ENCODE measurements at places on chromosomes 4 and X.

DNA sequence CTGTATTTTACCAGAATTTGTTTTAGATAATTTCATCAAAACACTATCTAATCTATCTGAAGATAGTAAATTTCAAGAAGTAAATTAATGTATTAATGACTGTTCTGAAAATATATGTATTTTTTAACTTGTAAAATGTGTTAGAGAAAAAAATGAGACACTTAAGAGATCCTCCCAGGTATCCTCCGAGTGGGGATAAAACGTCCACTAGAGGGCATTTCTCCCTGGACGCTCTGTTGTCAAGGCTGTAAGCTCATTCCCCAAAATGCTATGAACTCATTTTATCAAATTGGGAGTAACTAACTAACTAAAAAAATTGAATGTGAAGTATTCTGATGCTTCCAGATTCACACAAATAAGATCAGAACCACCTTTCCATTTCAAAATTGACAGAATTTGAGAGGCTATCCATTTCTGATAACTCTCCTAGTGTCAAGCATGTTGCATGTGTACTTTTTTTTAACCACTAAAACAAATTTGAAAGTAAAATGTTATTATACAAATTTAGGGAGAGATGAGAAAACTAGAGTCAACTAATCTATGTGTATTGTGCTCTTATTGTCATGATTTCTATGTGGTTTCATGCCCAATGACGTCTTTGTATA lies 337.3 kb upstream of the HS3ST1 start:
- DNase-seq: no peak

DNA sequence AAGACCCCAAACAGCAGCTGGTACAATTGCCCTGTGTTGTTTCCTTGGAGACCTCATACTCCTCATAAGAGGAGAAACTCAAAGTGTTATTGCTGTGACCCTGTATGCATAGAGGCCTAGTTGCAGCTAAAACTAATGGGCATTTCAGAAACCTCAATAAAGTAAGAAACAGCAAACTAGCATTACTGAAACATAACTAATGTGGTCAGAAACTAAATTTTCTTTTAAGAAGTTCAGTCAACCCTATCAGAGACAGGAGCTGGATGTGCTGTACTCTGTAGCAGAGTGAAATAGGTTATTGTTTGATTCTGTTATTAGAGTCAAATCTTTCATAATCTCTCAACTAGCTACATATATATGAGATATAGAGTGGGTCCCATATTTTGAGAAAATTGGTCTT lies 257.5 kb upstream of the IRS4 start:
- no peak for DNase-seq

GRCh38 chr4:47462799-47463234 lies 685 bp downstream of the COMMD8 start:
- DNase-seq: no peak

GRCh38 chr4:80243274-80244018 lies 23.0 kb upstream of the FGF5 start:
- no peak for DNase-seq

GRCh38 chr4:8731364-8731763 lies 138.8 kb downstream of the CPZ start:
- no peak for DNase-seq

DNA sequence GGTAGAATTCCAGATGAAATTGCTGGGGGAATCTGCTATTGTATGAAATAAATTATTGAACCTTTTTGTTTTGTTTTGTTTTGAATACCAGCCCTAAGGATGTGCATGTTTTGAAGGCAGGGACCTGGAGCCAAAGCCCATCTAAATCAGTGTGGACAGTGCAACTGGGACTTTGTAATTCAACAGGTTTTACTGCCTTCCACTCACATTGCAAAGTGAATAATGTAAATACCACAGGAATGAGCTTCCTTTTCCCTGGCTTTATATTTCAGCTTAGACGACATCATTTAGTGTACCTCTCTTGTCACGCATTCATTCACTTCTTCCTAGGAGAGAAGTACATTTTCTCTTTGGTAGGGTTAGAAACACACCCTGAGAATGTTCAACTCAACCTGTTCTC lies 795.0 kb downstream of the CENPC start:
- no peak for DNase-seq

DNA sequence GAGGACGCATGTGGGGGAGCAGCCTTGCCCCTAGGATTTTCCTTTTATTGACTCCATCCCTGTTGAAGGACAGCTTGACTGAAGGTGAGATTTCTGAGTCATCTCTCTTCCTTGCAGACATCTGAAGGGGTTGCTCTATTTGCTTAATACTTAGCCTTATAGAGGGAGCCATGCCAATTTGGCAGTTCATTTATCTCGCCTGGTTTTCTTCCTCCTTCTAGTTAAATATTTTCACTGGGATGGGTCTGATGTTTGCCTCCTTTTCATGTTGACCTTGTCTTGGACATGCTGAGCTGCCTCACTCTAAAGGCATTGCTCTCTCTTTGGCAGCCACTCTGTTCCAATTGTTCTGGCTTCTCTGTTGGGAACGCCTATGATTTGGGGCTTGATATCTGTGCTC lies 151.0 kb upstream of the PSAPL1 start:
- no peak for DNase-seq

GRCh38 chr4:1770245-1770644 lies 22.8 kb upstream of the FGFR3 start:
- DNase-seq: peak; percentile 60

DNA sequence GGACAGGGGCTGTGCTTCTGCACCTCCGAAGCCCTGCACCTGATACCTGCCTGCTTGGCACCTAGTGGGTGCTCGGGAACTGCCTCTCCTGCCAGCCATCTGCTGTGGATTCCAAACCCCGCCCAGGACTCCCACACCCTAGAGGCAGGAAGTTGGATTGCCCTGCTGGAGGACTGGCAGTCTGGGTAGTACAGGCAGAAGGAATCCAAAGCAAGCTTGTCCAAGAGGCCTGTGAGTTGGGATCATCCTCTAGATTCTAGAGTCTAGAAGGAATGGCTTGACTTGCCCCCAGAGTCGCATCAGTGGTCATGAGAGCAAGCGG lies 64.6 kb upstream of the MTM1 start:
- DNase-seq: no peak

GRCh38 chr4:5750052-5750945 lies 39.3 kb downstream of the EVC start:
- DNase-seq: no peak

DNA sequence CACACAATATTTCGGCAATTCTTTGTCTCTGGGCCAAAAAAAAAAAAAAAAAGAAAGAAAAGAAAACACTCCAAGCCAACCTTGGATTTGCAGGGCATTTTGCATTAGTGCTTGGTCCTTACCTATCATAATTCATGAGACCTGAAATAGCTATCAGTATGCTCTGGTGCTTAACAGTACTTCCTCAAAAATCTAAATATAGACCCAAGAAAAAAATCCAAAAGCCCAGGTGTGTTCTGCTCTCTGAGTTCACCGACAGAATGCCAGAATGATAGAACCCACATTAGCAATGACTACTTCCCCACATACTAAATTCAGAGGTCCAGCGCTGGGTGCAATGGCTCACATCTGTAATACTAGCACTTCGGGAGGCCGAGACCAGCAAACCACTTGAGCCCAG lies 42.9 kb downstream of the ABCG2 start:
- DNase-seq: no peak

DNA sequence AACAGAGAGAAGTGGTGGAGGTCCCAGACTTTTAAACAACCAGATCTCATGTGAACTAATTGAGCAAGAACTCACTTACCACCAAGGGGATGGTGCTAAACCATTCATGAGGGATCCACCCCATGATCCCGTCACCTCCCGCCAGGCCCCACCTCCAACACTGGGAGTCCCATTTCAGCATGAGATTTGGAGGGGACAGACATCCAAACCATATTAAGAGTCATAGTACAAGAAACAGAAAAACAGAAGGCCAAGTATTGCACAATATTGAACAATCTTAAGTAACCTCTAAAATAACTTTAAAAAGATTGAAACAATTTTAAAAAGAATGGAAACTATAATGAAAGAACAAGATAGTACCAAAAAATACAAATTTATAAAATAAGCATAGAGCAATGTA lies 110.0 kb downstream of the CBR4 start:
- no peak for DNase-seq

DNA sequence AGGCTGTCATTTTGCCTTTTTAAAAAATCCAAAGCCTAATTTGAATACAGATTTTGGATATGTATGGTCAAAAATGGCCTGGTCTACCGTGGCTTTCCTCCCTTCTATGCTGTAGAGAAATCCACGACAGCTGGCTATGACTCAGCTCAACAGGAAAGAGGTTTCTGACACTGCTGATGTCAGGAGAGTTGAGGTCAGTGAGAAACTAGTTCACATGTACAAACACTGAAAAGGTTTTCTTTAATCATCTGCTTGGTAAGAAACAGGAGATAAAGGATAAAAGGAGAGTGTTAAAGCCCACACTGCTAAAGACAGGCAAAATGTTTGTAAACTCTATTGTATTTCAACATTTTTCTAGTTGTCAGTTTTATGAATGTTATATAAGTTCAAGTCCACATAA lies 113.9 kb downstream of the NYX start:
- DNase-seq: no peak

DNA sequence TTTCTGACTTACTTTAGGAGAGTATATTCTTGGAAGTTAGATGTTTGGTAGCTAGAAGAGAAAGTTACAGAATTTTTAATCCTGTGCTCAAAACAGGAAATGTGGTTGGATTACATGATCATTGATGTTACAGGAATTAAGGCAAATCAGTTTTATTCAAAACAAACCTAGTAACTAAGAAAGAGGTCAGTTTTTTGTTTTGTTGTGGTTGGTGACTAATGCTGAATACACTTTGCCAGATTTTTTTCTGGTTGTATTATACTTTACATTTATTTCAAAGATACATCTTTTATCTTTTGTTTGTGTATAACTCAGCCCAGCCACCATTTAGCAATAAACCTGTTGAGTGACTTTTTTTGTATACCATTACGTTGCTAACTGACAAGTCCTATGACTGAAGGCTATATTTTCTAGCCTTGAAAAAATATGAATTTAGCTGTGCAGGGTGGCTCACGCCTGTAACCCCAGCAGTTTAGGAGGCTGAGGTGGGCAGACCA lies 116.7 kb downstream of the KLHL8 start:
- DNase-seq: no peak

DNA sequence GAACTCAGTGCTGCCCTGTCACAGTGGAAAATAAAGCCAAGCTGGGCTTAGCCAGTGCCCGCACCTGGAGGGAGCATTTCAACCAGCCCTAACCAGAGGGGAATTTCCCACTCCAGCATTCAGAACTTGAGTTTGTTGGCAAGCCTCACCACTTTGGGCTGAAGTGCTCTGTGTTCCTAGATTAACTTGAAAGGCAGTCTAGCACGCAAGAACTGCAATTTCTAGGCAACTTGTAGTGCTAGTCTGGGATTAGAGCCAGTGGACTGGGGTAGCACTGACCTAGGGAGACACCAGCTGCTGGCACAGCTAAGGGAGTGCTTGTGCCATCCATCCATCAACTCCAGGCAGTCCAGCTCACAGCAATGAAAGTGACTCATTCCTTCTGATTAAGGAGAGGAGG lies 1060.6 kb upstream of the GRID2 start:
- DNase-seq: peak; percentile 12

DNA sequence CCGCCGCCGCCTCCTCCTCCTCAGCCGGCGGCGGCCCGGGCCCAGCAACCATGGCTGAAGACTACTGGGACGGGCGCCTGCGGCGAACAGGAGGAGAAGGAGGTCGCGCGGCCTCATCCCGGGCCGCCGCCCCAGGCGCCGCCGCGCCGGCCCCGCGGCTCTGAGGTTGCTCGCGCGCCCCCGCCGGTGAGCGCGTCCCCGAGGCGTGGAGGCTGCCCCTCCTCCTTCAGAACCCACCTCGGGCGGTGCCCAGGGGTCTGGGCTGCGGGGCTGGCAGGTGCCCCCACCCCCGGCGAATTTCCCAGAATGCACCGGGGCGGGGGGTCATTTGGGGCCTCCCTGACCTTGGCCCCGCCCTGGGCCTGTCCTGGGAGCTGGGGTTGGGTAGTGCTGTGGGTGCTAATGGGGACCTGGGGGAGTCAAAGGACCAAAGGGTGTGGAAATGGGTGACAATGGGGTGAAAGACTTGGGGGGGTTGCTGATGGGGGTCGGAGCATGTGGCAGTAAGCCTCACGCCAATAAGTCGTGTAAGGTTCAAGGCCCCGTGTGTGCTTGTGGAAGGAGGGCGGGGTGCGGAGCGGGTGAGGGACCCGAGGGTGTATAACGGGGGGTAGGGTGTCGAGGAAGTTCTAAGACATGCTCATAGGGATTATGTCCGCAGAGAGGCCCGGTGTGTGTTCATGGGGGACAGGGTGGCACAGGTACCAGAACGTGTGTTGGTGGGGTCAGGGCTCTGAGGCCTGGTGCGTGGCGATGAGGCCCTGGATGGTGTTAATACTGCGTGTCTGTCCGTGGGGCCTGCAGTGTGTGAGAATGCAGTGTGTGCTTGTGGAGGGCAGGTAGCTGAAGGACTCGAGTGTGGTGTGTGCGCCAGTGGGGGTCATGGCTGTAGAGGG lies 687 bp downstream of the CDK16 start:
- peak; percentile 7 for DNase-seq

- peak; percentile 98 for DNase-seq
Observed at GRCh38 chrX:386768-387575, at the start of gene PPP2R3B. Gene PPP2R3B, minus strand, starts transcription at chrX:386907. Its CDS starts 216 bp downstream, at chrX:386691.

DNA sequence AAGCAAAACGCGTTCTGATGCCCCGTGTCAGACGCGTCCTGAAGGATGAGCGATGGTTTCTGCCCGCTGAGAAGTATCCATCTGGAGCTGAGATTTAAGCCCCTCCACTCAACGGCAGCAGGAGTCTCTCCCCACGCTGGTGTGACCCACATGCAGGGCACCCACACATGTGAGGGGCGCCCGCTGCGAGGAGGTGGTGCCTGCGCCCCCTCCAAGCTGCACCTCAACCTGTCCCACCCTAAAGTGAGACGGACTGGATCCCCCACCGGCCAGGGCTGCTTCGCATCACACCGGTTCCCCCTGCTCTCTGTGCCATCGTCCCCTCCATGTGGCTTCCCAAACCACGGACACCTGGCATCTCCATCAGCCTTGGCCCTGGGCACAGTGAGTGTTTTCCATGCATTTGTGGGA lies 4.5 kb upstream of the PDE6B start:
- no peak for DNase-seq

DNA sequence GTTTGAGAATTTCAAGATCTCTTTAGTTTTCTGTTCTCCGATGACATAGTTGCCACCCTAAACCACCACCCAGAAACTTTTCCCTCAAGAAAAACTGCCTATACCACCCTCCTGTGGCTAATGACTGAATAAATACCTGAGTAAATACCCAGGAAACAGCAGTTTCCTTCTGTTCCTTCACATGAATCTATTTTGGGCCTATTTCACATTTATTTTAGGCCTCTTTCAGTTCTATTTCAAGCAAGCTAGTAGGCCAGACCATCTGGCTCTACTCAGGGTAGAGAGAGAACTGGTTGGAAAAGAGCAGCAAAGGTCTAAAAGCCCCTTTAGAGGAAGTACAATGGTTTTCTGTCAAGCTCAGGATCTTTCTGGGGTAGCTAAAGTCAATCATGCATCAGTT lies 23.4 kb downstream of the ARHGEF9 start:
- no peak for DNase-seq
